ENCODE measurements at places on chromosomes 13 and 19. TPM values are rescaled to one million over a fixed set of nuclear protein-coding genes. Genes with fewer than 3 reads are reported as not detected.

ADAMTSL5 gene
- total RNA-seq = 6.9 TPM

BST2 gene
- 7.8 TPM for total RNA-seq

CBY2 gene
- total RNA-seq = not detected

PRSS57 gene
- total RNA-seq = not detected

RFXAP gene
- 2.6 TPM for total RNA-seq

VSTM1 gene
- not detected for total RNA-seq

VAV1 gene
- total RNA-seq = not detected

SIPA1L3 gene
- total RNA-seq = 19.0 TPM

NOTCH3 gene
- total RNA-seq = 27.6 TPM

- DNase-seq = no peak
Measured at GRCh38 chr13:112804374-112804773, 114.5 kb downstream of the ATP11A start.

- DNase-seq = peak; percentile 48
Measured at GRCh38 chr13:51619614-51620013, 35.4 kb downstream of the WDFY2 start.

- no peak for DNase-seq
Measured at GRCh38 chr13:113052971-113053370, 52.6 kb upstream of the F7 start.

- DNase-seq = peak; percentile 59
Measured at GRCh38 chr19:2523630-2524311, 47.8 kb downstream of the GADD45B start.

DNA sequence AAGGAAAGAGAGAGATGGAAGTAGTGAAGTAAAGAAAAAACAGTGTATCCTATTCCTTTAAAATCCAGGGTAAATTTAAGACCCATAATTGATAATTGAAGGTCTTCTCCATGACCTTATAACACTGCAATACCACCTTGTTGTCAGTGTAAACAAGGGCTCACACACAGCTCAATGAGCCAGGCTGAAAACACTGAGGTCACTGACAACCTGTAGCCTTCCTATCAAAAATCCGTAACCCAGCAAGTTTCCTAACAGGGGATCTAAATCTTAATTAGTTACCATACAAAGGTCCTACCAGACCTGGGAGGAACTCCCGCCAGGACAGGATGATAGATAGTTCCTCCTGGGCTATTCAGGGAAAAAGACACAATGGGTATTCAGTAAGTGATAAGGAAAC lies 1677.1 kb downstream of the OLFM4 start:
- DNase-seq = no peak

- no peak for DNase-seq
Measured at GRCh38 chr13:70088926-70089325, 18.7 kb upstream of the ATXN8OS start.

GRCh38 chr19:2969104-2969504 lies 8.3 kb upstream of the TLE6 start:
- DNase-seq = peak; percentile 79

- DNase-seq = peak; percentile 56
Measured at GRCh38 chr19:17762505-17763229, 11.4 kb downstream of the FCHO1 start.

DNA sequence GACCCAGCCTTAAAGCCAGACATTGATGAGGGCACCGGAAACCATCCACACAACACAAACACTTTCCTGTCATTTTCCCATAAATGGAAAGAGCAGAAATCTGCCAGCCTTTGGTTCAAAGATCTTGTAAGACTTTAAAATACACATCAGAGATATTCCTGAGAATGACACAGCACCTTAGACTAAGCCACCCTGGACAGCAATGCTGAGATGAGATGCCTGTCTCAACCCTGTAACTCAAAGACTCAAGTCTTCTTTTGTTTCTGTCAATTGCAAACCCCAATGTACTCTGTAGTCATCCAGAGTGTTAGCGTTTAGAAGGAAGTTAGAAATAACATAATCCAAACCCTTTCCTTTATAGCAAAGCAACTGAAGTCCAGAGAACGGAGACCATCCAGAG lies 119.2 kb downstream of the CCNA1 start:
- no peak for DNase-seq

GRCh38 chr13:22024381-22024994 lies 353.6 kb downstream of the FGF9 start:
- no peak for DNase-seq

DNA sequence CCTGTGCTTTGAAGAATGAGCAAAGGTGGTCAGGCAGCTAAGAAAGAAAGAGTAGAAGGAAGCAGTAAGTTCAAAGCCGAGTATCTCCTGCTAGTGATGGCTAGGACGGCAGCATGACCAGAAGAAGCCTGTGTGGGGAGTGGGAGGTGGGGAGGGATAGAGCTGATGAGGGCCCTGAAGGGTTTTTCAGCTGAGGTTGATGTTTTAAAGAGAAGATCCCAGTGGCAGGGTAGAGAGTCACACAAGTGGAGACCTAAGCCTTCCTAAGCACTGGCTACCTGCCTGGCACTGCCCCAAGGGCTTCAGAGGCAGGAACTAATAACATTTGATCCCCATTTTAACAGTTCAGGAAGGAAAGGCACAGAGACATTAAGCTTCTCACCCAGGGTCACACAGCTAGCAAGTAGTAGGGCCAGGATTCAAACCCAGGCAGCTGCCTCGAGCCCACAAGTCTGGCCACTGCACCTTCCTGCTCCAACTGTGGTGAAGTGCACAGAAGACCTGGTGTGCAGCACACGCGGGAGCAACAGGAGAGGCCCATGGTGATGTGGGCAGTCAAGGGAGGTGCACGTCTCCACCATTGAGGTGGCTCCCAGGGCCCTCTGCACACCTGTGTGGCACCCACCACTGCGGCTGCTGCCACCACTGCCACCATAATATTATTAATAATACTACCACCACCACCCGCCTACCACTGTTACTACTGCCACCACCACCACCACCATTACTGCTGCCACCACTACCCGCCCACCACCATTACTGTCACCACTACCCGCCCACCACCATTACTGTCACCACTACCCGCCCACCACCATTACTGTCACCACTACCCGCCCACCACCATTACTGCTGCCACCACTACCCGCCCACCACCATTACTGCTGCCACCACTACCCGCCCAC lies 22.1 kb downstream of the CUL4A start:
- no peak for DNase-seq

GRCh38 chr13:31982540-31982939 lies 49.0 kb upstream of the FRY start:
- peak; percentile 99 for DNase-seq

DNA sequence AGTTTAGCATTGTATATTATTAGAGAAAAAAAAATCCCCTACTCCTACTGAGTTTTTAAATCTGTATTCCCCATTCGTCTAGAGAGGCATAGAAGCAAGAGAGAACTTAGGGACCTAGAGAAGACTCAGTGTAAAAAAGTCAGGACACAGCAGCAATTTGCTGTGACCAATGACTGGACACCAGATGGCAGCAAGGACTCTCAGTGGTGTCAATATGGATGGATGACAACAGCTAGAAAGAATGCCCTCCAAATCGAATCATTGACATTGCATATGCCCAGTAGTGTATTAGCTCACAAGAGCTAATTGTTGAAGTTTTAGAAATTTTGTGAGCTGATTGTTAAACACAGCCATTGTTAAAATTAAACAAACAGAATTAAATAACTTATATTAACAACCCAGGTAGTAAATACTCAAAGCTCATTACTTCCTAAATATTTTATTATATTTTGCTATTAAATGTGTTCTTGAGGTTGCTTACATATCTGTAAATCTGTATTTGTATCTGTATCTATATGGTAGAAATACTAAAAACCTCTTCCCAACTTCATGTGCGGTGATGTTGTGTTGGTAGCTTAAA lies 43.9 kb downstream of the SIAH3 start:
- peak; percentile 41 for DNase-seq

- peak; percentile 36 for DNase-seq
Measured at GRCh38 chr19:14561847-14562351, 10.0 kb downstream of the NDUFB7 start.

DNA sequence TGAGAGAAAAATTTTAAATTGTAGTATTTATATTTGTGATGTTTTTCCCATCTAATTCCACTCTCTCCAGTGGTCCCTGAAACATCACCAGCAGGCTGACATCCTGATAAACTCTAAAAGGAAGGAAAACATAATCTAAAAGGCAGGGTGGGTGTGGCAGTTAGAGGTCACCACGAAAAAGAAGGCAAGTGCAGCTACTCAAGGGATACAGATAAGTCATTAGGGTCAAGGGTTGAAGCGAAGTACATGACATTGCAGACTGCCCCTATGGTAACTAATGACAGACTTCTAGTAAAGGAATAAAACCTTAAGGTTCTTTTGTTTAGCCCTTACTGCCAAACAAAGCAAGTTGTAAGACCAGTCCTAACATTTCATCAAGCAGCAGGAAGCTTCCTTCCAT lies 6.0 kb upstream of the NEK3 start:
- no peak for DNase-seq

DNA sequence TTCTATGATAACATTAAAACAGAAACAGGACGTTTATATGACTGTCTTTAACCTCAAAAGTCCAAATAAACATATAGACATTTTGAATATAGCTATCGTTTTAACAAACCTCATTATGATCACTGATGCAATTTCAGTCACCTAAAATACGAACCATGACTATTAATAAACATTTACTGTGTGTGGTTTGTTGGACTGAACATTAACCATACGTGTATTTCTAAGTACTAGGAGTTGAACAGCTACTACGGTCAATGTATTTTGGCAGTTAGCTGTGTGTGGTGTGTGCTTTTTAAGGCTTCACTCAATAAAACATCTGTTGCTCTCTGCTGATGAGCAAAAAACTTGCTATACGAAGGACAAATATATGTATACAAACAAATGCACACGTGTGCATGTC lies 281.4 kb downstream of the ABCC4 start:
- no peak for DNase-seq

- no peak for DNase-seq
Measured at GRCh38 chr19:3100331-3100730, 6.2 kb downstream of the GNA11 start.

GRCh38 chr19:23762884-23763711 lies 4.4 kb upstream of the ZNF681 start:
- DNase-seq = peak; percentile 34
